ENCODE measurements at places on chromosomes 12 and 14. TPM values are rescaled to one million over a fixed set of nuclear protein-coding genes. Genes with fewer than 3 reads are reported as not detected.

The REP15 gene
- total RNA-seq, result 0.86 TPM

The RNF212B gene
- not detected for total RNA-seq

The TMCC3 gene
- 7.0 TPM for total RNA-seq

The GPRC5A gene
- 42.1 TPM for total RNA-seq

The PTPRR gene
- total RNA-seq, result not detected

The TAS2R7 gene
- not detected for total RNA-seq

The GPR68 gene
- 0.10 TPM for total RNA-seq

The C2CD5 gene
- 16.9 TPM for total RNA-seq

The ZFHX2 gene
- 1.8 TPM for total RNA-seq

The ASIC1 gene
- 1.3 TPM for total RNA-seq

The TMEM132C gene
- total RNA-seq, result not detected

The SMIM41 gene
- not detected for total RNA-seq

The PSEN1 gene
- 64.5 TPM for total RNA-seq

The DLGAP5 gene
- total RNA-seq, result 17.6 TPM

The P2RX7 gene
- total RNA-seq, result 1.3 TPM

The SPTSSA gene
- 30.5 TPM for total RNA-seq

The SSTR1 gene
- 0.29 TPM for total RNA-seq

The NR1H4 gene
- total RNA-seq, result not detected

The PLA2G1B gene
- not detected for total RNA-seq

The C3AR1 gene
- not detected for total RNA-seq

The NFATC4 gene
- 0.23 TPM for total RNA-seq

The TAS2R10 gene
- 2.1 TPM for total RNA-seq

The AMN1 gene
- total RNA-seq, result 5.6 TPM

The DAO gene
- total RNA-seq, result not detected

The GLIPR1L1 gene
- not detected for total RNA-seq

The MGAT4C gene
- total RNA-seq, result not detected

The PMCH gene
- not detected for total RNA-seq

The CARMIL3 gene
- total RNA-seq, result 0.20 TPM

The GCN1 gene
- total RNA-seq, result 117 TPM

The CHGA gene
- total RNA-seq, result 0.35 TPM

The SLCO1B1 gene
- total RNA-seq, result not detected

The SMIM10L1 gene
- 10.9 TPM for total RNA-seq

The NACA gene
- total RNA-seq, result 1,274 TPM

The TUBA1A gene
- 10.4 TPM for total RNA-seq

The KRT74 gene
- not detected for total RNA-seq

The YLPM1 gene
- total RNA-seq, result 40.5 TPM

The CCDC197 gene
- total RNA-seq, result not detected

The OR4K13 gene
- not detected for total RNA-seq

The TDP1 gene
- total RNA-seq, result 16.3 TPM

The CNTN1 gene
- not detected for total RNA-seq

The TSPAN11 gene
- total RNA-seq, result not detected

The FLRT2 gene
- total RNA-seq, result 153 TPM
